ENCODE measurements at places on chromosomes 2 and 18.

- DNase-seq, result no peak
These were observed 320.5 kb downstream of the CTNNA2 start for GRCh38 chr2:79833235-79833878.

- DNase-seq, result no peak
These were observed 264.4 kb upstream of the FIGN start for GRCh38 chr2:164000176-164000575.

GRCh38 chr2:237538001-237538720 is 28.2 kb upstream of the PRLH start:
- DNase-seq, result no peak

DNA sequence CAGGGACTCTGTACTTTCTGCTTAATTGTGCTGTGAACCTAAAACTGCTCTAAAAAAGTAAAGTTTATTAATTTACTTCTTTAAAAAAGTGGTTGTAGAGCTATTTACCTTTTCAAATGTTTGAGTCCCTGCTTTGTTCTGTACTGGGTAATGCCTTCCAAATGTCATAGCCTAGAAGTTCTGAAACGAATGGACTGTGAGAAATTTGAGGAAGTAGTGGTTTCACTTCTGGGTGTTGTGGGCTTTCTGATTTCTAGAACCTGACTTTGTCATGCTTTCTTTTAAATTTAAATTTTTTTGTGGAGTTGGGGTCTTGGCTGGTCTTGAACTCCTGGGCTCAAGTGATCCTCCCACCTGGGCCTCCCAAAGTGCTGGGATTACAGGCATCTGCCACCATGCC is 44.6 kb downstream of the SMAD4 start:
- no peak for DNase-seq

DNA sequence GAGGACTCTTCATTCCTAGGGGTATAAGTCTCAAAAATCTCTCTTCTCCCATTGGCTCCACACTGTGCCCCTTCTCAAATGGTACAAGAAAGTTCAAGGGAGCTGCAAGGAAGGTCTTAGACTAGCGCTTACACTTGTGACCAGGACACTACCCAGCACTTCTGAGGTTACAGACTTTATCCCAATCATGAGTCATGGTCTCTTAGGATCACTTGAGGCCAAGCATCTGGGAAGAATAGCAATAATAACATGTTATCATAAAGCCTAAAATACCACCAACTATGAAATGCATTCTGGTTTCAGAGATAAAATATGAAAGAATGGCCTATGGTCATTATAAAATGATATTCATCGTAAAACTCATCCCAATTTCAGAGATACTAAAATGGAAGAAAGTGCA is 309.9 kb upstream of the PKDCC start:
- no peak for DNase-seq

GRCh38 chr2:26756337-26756736 is 7.7 kb upstream of the SLC35F6 start:
- no peak for DNase-seq

- no peak for DNase-seq
These were observed 27.2 kb downstream of the RNF152 start for GRCh38 chr18:61865466-61866175.

Measured in GM12891 (cell line).